ENCODE measurements at places on chromosomes 3 and 15. TPM values are rescaled to one million over a fixed set of nuclear protein-coding genes. Genes with fewer than 3 reads are reported as not detected.

DNA sequence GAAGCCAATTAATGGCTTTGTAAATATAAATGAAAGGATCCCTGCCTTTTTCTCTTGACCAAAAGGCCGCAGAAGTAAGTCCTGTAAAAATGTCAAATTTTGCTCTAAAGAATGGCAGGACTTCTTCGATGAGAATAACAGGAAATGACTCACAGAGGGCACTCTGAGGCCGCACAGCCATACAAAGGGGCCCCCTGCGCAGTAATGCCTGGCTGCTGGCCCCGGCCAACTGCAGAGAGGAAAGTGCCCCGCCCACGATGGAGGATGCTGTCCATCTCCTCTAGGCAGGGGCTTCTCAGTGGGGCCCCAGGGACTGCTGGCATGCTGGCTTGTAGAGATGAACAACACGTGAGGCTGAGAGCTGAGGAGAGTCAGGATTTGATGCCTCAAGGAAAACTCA, 18.1 kb upstream of the SCN10A start:
- peak; percentile 18 for DNase-seq
- H3K36me3 ChIP-seq: no peaks in the 10 kb centered on the region
- peak overlapping the region; percentile 25 for H3K27ac ChIP-seq
- no peaks in the 10 kb centered on the region for H3K27me3 ChIP-seq

Gene GOLGA8N
- total RNA-seq: 1.1 TPM

Gene GPR160
- total RNA-seq: 0.62 TPM

DNA sequence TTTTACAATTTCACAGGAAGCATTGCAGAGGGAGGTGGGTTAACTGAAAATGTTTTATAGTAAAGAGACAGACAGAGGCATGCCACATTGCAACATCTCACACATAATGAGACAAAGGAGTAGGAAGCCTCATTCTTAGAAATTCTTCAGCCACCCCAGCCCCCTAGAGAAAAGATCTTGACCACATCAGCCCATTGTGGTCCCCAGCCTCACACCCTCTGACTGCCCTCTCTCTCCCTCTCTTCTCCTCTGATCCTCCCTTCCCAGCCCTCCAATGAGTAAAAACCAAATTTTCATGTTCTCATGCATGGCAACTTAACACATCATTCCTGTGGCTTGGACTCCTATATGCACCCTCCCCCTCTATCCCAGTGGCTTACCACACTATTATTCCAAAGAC, 174.1 kb downstream of the UACA start:
- no peaks in the 10 kb centered on the region for H3K27me3 ChIP-seq
- DNase-seq: no peak
- H3K36me3 ChIP-seq: no peaks in the 10 kb centered on the region
- no peak overlapping the region for H3K4me3 ChIP-seq
- no peak overlapping the region for H3K27ac ChIP-seq

Gene SLCO2A1
- 0.07 TPM for total RNA-seq

DNA sequence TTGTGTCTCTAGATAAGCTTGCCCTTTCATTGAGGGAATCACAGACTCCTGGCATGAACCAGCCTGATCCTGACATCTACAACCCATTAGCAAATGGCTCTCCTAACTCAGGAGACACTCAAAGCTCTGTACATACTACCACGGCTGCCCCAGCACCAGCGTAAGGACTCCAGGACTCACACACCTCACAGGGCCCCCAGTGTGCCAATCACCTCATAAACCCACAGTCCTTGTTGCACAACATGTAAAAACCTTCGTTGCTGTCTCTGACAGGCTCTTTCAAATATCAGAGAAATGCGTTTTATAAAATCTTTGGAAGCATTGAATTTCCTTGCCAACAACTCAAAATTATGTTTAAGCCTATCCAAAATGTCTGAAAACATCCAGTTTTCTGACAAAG, 7.3 kb downstream of the FYCO1 start:
- peak; percentile 65 for DNase-seq
- H3K27me3 ChIP-seq: no peaks in the 10 kb centered on the region
- H3K4me1 ChIP-seq: peaks cover 98% of the 10 kb centered on the region
- H3K4me3 ChIP-seq: no peak overlapping the region
- no peaks in the 10 kb centered on the region for H3K36me3 ChIP-seq
- H3K27ac ChIP-seq: peak overlapping the region; percentile 97

DNA sequence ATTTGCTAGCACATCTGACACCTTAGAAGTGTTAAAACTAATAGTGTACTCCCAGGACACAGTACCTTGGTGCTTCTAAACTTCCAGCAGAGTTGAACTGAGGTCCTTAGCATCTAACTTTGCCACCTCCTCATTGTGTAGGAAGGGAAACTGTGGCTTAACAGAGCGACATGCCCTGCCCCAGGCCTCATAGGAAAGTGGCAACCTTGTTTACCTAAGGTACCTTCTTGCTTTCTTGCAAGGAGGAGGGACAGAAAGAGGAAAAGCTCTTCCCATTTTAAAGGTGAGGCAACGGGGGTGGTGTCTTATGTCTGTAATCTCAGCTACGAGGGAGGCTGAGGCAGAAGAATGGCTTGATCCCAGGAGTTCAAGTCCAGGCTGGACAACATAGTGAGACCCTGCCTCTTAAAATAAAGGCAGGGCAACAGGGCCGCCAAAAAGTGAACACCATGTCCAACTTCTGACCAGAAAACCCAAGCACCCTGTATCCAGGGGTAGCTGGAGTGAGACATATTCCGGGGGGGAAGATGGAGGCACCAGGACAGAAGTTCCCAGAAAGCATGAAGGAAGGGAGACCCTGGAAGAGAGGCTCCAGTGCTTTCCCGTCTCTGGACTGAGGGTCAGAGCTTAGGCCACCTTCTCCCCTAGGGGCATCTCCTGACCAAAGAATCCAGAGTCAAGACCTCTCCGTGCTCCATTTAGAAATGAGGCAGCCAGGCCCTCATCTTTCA, 540 bp upstream of the KLHL40 start:
- H3K4me1 ChIP-seq: peaks cover 56% of the 10 kb centered on the region
- peak overlapping the region; percentile 100 for H3K27ac ChIP-seq
- no peaks in the 10 kb centered on the region for H3K27me3 ChIP-seq
- peak; percentile 24 for DNase-seq
- no peaks in the 10 kb centered on the region for H3K36me3 ChIP-seq

Gene TMC3
- total RNA-seq: not detected

- H3K27me3 ChIP-seq: no peaks in the 10 kb centered on the region
- no peak overlapping the region for H3K4me3 ChIP-seq
- no peaks in the 10 kb centered on the region for H3K36me3 ChIP-seq
- peak; percentile 9 for DNase-seq
These were observed 3.6 kb upstream of the CLDN16 start for GRCh38 chr3:190384309-190384756.

DNA sequence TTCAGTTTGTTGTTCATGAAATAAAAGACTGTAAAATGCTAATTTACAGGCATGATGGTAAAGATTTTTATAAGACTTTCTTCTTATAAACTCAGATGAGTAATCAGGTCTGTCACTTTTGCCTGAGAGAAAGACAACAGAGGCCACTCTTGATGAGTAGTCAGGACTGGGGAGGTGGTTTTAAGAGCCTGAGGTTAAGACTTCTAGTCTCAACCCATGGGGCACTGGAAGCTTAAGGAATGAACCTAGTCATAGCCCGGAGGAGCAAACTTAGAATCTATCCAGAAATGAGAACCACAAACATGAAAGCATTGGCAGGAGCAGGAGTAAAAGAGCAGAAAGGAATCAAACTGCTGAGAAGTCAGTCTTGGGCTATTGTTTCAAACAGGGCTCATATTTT, 846.3 kb upstream of the ARPP21 start:
- H3K4me1 ChIP-seq: no peaks in the 10 kb centered on the region
- no peaks in the 10 kb centered on the region for H3K27me3 ChIP-seq
- H3K27ac ChIP-seq: no peak overlapping the region

GRCh38 chr15:34370129-34370528, 3.1 kb upstream of the LPCAT4 start:
- peaks cover 14% of the 10 kb centered on the region for H3K4me1 ChIP-seq
- DNase-seq: no peak
- no peak overlapping the region for H3K4me3 ChIP-seq
- no peak overlapping the region for H3K27ac ChIP-seq
- H3K27me3 ChIP-seq: no peaks in the 10 kb centered on the region

DNA sequence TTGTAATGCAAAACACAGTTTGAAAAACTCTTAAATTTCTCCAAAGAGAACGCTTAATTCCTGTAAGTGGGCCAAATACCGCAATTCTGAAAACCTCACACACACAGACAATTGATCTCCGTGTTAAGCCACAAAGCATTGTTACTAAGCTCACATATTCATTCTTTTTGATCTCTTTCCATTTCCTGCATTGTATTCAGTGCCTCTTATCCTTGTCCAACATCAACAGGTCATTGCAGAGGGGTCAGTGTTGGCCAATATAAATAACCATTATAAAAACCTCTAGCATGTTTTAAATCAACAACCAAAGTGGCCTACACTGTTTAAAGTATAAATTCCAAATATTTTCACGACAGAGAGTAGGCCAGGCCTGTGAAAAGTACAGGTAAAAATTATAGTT, 171.1 kb downstream of the PDZRN3 start:
- H3K36me3 ChIP-seq: no peaks in the 10 kb centered on the region
- DNase-seq: no peak
- H3K4me1 ChIP-seq: peaks cover 26% of the 10 kb centered on the region
- H3K27ac ChIP-seq: no peak overlapping the region

- H3K36me3 ChIP-seq: no peaks in the 10 kb centered on the region
- no peak overlapping the region for H3K27ac ChIP-seq
- H3K4me1 ChIP-seq: no peaks in the 10 kb centered on the region
- DNase-seq: no peak
- H3K4me3 ChIP-seq: no peak overlapping the region
These were observed 162.8 kb downstream of the SMAD6 start for GRCh38 chr15:66864871-66865281.

Gene TGM5
- 1.4 TPM for total RNA-seq

- H3K4me1 ChIP-seq: peaks cover 9% of the 10 kb centered on the region
- H3K27ac ChIP-seq: peak overlapping the region; percentile 50
- no peaks in the 10 kb centered on the region for H3K36me3 ChIP-seq
- DNase-seq: peak; percentile 48
- H3K27me3 ChIP-seq: no peaks in the 10 kb centered on the region
- H3K4me3 ChIP-seq: no peak overlapping the region
These were observed 95.7 kb downstream of the CPN2 start for GRCh38 chr3:194255252-194256039.

GRCh38 chr3:52843108-52843865, 8.5 kb upstream of the MUSTN1 start:
- H3K36me3 ChIP-seq: no peaks in the 10 kb centered on the region
- H3K27me3 ChIP-seq: no peaks in the 10 kb centered on the region
- H3K4me1 ChIP-seq: peaks cover 93% of the 10 kb centered on the region
- H3K4me3 ChIP-seq: no peak overlapping the region
- H3K27ac ChIP-seq: peak overlapping the region; percentile 96

Gene PAK6
- 1.5 TPM for total RNA-seq

GRCh38 chr15:48785195-48785594, 25.7 kb downstream of the CEP152 start:
- no peaks in the 10 kb centered on the region for H3K4me1 ChIP-seq
- H3K4me3 ChIP-seq: no peak overlapping the region
- no peak overlapping the region for H3K27ac ChIP-seq
- DNase-seq: no peak
- H3K36me3 ChIP-seq: no peaks in the 10 kb centered on the region

GRCh38 chr3:59043391-59043790, 6.4 kb downstream of the CFAP20DC start:
- no peak overlapping the region for H3K27ac ChIP-seq
- no peak for DNase-seq
- no peaks in the 10 kb centered on the region for H3K4me1 ChIP-seq
- no peak overlapping the region for H3K4me3 ChIP-seq
- H3K27me3 ChIP-seq: no peaks in the 10 kb centered on the region

DNA sequence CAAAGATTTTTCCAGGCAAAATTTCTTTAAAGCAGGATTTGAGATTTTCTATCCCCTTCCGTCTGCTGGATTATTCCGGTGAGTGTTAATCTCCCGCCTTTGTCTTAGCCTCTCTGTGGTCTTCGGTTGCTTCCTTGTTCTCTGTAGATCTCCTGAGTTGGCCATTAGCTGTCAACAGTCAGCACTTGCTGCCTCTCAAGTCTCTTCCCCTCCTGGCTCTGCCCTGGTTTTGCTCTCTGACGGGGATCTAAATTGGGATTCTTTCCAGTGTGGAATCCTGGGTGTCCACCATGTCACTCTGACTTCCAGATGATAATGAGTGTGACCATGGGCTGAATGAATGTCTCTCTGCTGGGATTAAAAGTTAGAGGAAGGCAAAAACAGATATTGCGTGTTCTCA, 121.5 kb downstream of the IGF1R start:
- DNase-seq: no peak
- H3K36me3 ChIP-seq: no peaks in the 10 kb centered on the region
- H3K4me1 ChIP-seq: peaks cover 22% of the 10 kb centered on the region
- no peaks in the 10 kb centered on the region for H3K27me3 ChIP-seq
- no peak overlapping the region for H3K27ac ChIP-seq
- H3K4me3 ChIP-seq: no peak overlapping the region

GRCh38 chr3:97969541-97969940, 2.7 kb downstream of the RIOX2 start:
- no peak overlapping the region for H3K4me3 ChIP-seq
- no peaks in the 10 kb centered on the region for H3K27me3 ChIP-seq
- peak overlapping the region; percentile 94 for H3K27ac ChIP-seq
- no peaks in the 10 kb centered on the region for H3K36me3 ChIP-seq

DNA sequence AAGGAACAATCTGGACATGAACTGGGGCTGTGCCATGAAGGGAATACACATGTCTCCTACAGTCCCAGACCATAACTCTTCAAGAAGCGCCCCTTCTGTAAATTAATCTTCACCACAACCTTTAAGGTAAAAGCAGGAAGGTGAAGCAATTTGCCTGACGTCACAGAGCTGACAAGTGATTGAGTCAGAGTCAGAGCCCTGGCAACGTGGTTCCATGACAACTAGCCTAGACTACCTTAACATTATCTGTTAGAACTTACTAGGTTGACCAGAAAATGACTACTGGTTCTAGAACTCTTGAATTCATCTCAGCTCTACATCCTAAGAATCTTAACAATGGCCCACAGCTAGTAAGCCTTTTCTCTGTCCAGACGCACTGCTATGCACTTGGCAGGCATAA, 124.6 kb downstream of the NTRK3 start:
- no peak overlapping the region for H3K4me3 ChIP-seq
- no peaks in the 10 kb centered on the region for H3K27me3 ChIP-seq
- H3K36me3 ChIP-seq: no peaks in the 10 kb centered on the region
- no peak for DNase-seq
- H3K27ac ChIP-seq: no peak overlapping the region

Gene TXNRD3
- total RNA-seq: 5.8 TPM

- no peak overlapping the region for H3K4me3 ChIP-seq
- DNase-seq: no peak
- no peak overlapping the region for H3K27ac ChIP-seq
- no peaks in the 10 kb centered on the region for H3K36me3 ChIP-seq
- no peaks in the 10 kb centered on the region for H3K4me1 ChIP-seq
These were observed 10.4 kb downstream of the SLC12A8 start for GRCh38 chr3:125202197-125202596.

DNA sequence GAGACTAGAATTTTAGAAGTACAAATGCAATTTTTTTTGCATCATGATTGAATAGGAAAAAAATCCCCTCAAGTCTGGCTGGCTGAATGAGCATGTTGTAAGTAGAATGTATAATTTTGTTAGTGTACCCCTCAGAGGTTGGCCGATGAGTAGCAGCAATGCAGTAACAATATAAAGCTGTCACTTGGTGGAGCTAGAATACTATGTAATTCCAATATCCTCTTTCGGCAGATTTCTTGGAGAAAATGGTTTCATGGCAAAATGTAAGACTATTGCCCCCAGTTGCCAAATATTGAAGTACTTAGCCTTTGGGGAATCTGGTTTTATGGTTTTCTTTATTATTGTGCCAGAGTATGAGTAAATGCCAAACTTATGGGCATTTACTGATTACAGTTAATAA, 39.8 kb upstream of the SGO1 start:
- no peaks in the 10 kb centered on the region for H3K36me3 ChIP-seq
- no peak overlapping the region for H3K27ac ChIP-seq
- no peak for DNase-seq

Gene EXD1
- total RNA-seq: not detected

Data from gastrocnemius medialis (tissue), 4 donors.